Activated CD8-positive, alpha-beta memory T cell treated with anti-CD3 and anti-CD28 coated beads, Interleukin-2, amount 50 U/mL, for 48 hours (primary cell): ENCODE measurements at places on chromosomes 16 and 17.

DNA sequence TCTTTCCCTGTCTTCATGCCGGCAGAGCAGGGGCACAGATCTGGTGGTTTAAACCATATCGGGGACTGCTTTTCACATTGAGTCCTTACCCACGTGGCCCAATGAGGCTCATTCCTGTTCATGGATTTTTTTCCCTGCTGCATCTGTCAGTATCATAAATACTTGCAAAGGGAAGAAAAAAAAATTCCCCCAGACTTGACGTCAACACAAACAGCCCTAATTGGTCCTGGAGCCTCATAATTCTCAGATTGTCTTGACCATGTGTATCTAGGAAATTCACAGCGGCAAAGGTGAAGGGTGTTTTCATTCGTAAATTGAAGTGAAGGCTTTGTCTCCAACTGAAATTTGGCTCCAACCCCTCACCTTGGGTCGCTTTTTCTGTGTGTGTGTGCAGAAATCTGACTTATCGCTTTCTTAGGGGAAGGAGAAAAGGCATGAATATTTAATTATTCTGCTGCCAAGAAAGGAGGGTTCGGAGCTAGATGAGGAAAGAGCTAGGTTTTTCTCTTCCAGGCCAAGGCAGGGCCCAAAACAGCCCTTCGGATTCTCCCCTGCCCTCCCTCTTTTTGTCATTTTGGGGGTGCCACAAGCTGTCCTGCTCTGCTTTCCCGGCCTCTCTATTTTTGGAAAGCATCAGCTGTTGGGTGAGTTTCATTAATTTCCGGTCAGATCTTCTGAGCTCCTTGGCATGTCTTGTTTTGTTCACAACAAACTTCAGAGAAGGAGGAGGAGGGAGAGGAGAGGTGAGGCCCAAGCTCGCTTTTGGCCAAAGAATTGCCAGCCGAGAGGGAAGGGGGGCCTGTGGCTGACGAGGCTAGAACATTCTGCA lies 17.8 kb upstream of the CIBAR2 start:
- DNase-seq, result no peak

DNA sequence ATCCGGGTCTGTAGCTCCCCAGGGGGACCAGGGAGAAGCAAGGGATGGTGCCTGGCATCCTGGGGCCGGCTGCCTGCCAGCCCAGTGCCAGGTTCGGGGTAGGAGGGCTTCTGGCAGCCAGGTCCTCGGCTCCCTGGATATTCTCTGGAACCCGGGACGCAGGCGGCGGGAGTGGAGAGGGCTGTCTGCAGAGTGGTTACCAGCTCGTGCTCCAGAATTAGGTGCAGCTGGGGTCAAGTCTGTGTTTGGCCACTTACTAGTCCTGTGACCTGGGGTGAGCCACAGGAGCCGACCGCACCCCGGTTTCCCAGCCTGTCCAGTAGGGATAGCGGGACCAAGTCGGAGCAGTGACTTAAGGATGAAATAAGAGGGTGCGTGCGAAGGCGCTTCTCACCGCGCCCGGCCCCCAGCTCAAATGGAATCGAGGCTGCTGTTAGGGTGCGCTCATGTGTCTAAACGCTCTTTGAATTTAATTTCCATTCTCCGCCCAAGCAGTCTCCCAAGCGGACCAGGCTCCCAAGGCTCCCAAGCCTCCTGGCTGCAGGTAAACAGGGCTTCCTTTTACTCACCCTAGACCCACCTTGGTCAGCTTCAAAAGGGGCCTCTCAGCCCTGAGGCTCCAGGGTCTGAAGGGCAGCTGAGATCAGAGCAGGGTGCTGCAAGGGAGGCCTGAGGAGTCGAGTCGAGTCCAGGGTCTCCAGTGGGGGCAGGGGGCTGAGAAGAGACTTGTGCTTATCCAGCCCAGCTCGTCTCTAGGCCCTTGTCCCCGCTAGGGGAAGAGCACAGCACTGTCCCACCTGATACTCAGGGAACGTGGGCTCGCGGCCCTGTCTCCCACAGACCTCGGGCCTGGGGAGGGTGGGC lies 28.3 kb upstream of the ZNF469 start:
- DNase-seq, result no peak

DNA sequence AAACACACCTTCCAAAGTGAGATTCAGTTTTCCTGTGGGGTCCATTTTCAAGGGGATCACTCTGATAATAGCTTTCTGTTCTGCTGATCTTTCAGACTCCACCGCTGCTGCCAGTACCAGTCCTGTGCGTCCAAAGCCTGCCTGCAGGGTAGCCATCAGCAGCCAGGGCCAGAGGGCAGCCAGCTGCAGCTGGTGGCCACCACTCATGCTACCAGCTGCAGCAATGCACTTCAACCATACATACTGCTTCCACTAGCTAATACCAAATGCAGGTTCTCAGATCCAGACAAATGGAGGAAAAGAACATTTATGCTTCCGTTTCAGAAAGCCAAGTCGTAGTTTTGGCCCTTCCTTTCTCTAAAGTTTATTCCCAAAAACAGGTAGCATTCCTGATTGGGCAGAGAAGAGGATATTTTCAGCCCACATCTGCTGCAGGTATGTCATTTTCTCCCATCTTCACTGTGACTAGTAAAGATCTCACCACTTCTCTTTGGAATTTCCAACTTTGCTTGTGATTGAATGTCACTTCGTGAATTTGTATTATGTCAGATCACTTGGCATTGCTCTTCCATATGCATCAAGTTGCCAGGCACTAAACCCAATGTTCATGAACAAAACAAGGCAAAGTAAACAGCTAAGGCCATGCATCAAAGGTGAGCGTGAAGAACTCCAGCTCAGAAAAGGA lies 1.8 kb downstream of the RNF43 start:
- no peak for DNase-seq

- no peak for DNase-seq
Measured at GRCh38 chr16:84434800-84435199, 66.5 kb downstream of the ATP2C2 start.

DNA sequence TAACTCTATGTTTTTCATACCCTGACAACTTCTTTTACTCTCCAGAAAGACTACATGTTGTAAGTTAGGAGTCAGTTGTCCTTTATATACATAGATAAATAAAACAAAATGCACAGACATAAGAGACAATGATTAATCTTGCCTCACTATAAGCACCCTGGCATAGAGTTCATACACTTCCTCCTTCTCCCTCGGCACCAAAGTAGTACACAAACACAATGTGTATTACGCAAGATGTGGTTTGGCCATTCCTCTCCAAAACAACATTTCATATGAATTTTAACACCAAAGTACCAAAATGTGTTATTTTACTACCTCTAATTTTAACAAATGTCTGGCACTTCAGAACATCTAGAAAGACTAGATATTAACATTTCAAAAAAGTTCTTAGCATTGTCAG lies 17.2 kb upstream of the SLFN11 start:
- no peak for DNase-seq

GRCh38 chr16:71352963-71353460 lies 5.5 kb upstream of the CALB2 start:
- no peak for DNase-seq

DNA sequence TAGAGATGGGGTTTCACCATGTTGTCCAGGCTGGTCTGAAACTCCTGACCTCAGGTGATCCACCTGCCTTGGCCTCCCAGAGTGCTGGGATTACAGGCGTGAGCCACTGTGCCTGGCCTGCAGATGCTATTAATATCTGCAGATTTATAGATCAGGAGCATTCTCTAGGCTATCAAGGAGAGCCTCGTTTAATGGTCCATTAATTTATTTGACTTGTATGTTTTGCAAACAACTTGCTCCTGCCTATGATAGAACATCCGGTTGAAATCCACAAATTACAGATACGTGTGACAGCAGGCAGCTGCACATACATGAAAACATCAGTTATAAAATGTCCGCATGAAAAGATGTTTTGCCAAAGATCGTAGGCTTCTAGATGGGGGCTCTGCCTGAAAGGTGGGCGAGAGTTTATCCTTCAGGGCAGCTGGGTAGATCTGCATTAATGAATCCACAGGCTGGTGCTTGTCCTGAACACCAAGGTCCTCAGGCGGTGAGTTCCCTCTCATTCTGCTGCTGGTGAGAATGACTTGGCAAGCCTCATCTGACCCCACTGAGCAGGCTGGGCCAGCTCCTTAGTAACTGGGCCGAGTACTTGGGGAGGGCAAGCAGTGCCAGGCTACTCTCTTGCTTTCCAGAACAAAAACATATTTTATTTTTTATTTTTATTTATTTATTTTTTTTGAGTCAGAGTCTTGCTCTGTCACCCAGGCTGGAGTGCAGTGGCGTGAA lies 37.1 kb upstream of the MGAT5B start:
- no peak for DNase-seq

- DNase-seq, result peak; percentile 20
Measured at GRCh38 chr17:34739386-34739785, 160.0 kb downstream of the TMEM132E start.

DNA sequence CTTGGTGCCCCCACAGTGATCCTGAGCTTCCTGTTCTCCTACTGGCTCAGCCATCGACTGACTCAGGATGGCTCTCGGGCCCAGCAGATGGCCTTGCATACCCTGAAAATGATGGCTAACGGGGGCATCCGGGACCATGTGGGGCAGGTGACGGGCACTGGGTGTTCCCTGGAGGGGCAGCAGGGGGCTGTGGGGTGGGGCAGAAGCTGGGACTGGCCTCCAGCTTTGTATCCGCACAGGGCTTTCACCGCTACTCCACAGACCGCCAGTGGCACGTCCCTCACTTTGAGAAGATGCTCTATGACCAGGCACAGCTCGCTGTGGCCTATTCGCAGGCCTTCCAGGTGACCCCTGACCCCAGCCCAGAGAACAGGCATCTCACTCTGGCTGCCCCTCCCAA lies 3.0 kb downstream of the SPATA20 start:
- DNase-seq, result no peak

GRCh38 chr16:3140603-3141427 lies 6.0 kb downstream of the ZNF213 start:
- DNase-seq, result no peak

DNA sequence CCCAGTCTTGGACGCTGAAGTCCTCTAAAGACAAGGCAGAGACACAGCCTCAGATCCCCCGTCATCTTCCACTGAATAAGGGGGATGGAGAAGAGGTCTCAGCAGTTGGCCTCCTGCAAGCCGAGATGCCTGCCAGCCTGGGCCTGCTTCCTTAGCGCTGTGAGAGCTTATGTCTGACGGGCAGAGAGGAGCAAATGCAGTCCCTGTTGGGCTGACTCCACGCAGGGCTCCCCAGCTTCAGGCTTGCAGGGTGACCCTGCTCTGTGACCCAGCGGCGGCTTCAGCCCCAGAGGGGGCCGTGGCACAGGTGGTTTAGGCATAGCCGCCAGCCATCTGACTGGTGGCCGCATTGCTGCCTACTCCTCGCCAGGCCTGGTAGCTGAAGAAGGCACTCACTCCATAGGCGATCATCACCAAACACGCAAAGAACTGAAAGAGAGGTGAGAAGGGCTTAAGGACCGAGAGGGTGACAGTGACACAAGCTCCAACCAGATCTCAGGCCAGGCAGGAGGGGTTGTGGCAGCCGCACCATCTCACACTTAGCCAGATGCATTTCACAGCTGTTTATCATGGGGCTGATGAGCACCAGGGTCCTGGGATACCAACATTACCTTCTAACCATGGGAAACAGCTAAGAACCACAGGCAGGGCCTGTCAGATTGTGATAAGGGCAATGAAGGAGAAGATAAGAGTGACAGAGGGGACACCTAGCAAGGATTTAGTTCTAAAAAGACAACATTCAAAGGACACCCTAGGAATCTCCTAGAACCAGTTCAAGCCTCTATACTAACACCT lies 11.7 kb downstream of the ARL2BP start:
- peak; percentile 44 for DNase-seq

GRCh38 chr17:48732688-48733629 lies 4.4 kb upstream of the HOXB13 start:
- DNase-seq, result no peak

GRCh38 chr17:45070809-45071208 lies 9.7 kb downstream of the NMT1 start:
- DNase-seq, result no peak

DNA sequence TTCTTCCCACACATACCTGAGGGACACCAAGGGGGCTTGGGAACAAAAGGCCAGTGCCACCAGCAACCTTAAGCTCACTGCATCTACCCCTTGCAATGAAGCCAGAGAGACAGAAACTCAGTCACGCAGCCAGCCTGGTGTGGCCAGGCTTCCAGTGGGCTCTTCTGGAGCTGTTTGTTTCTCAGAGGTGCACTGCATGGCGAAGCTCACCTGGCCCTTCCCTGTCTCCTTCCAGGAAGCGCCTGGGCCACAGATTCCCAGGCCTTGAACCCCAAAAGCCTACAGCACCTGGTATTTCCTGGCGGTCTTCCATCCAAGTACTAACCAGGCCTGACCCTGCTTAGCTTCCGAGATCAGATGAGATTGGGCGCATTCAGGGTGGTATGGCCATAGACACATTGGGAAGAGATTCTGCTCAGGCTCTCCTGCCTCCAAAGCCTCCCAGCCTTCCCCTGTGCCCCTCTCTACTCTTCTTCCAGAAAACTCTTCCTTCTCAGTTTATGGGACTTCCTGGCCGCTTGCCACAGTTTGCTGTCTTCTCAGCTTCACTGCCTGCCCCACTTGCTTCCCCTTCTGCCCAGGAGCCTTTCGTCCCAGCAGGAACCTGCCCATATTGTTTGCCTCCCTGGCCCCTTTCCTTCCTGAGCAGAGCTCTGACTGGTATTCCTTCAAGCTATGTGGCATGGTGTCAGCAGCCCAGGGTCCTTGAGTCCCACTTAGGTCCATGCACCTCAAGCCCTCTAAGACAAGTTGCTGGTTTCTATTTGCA lies 1.6 kb downstream of the CISD3 start:
- no peak for DNase-seq

DNA sequence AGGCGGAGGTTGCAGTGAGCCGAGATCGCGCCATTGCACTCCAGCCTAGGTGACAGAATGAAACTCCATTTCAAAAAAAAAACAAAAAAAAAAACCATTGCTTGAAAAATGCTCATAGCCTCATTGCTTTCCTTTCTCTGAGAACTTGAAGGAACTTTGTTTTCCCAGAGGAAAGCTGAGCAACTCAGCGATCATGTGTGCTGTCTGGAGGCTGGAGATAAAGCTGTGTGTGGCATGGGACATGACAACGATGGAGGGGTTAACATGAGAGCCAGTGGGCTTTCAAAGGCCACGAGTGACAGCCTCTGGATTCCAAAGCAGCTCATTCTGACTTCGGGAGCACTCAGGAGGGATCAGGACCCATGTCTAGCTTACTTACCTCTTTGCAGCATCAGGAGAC lies 21.6 kb upstream of the QRICH2 start:
- DNase-seq, result no peak

DNA sequence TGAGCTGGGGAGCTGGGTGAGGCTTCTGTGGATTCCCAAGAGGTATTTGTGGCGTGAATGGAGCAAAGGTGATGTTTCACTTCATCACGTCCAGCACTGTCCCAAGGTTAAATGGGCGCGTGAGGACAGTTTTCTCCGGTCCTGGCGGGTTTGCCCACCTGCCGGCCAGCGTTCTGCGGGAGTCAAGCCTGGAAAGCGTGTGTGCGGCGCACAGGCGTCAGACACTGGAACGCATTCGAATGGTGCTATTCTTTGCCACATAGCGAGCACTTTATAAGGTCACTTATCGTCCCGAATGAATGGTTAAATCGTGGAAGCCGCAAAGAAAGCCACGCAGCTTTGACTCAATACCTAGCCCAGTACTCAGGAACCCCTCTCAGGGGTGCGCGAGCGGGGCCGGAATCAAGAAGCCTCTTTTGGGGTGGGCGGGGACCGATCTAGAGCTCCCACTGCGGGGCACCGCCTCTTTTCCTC lies 446 bp upstream of the PSMD11 start:
- DNase-seq, result no peak

- no peak for DNase-seq
Measured at GRCh38 chr17:71905376-71906031, 215.3 kb upstream of the SOX9 start.
